ENCODE measurements at places on chromosomes 13 and 19.

- DNase-seq = no peak
Observed at GRCh38 chr13:112215871-112216270, 148.9 kb downstream of the SOX1 start.

DNA sequence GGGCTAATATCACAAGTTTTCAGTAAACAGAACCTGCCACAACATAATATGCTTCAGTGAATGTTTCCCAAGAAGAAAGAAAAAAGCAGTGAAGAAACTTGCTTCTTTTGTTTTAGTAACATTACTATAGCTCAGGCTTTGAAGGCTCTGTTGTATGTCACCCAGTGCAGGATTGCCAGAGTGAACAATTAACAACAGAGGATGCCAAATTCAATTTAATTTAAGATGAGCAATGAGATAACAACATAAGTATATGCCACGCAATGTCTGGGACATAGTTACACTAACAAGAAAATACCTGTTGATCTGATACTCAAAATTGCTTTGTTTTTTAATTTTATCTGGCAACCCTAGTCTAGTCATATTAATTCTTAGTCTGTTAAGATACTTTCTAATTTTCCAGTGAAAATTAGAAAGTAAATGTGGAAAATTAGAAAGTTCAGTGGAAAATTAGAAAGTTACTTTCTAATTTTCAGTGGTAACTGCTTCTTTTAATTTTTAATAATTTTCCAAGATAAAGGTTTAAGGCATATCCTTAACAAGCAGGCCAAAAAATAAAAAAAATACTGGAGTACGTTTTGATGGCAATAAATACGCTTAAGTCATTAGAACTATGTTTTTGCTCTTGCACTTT, 336.3 kb downstream of the SLITRK6 start:
- no peak for DNase-seq

DNA sequence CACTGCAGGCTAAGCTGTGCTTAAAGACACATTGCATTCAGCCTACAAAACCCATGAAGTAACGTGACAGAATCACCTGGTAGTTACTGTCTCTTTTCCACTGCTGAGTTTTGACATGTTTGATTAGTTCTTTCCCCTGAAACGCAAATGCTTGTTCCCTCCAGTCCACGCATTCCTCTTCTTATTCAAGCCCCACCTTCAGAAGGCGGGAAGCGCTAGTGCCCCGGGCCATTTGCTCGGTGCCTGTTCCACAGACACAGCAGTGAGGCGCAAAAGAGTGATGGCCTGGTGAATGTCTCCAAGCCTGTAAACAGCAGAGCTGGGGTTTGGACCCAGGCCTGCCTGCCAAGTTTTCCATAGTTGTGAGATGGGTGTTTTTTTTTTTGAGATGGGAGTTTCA, 10.9 kb downstream of the ACP4 start:
- no peak for DNase-seq

- no peak for DNase-seq
Observed at GRCh38 chr13:45847554-45848224, 3.9 kb downstream of the SIAH3 start.

DNA sequence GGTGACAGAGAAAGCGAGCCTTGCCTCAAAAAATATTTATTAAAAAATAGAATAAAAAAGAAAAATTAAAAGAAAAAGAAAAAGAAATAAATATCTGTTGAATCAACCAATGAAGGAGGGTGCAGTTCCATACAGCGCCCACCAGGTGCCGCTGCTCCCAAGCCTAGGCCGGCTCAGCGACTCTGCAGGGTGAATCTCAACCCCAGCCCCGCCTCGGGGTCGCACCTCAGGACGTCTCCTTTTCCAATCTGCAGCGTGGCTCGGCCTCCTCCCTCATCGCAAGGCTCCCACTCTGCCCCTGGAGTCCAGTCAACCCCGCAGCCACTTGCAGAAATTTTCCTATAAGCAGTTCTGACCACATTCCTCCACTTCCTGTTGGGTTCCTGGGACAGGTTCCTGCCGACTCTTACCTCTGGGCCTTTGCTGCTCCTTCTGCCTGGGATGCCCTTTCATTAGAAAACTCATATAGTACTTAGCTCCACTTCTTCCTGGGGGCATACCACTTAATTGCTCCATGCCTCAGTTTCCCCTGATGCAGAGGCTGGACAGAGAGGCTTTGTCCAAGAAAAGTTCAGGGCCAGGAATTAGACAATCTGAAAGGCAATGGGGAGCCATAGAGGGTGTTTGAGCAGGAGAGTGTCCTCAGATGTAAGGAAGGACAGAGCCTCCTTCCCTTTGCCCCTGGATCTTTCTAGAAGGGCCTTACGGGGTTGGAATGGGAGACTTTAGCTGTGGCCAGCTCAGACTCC, 24.3 kb downstream of the NFILZ start:
- DNase-seq = peak; percentile 53

DNA sequence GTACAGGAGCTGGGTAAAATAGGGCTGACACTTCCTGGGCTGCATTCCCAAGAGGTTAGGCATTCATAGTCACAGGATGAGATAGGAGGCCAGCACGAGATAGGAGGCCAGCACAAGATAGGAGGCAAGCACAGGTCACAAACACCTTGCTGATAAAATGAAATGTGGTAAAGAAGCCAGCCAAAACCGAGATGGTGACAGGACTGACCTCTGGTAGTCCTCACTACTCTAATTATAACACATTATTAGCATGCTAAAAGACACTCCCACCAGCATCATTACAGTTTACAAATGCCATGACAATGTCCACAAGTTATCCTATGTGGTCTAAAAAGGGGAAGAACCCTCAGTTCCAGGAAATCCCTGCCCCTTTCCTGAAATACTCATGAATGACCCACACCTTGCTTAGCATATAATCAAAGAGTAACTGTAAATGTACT, 20.9 kb upstream of the IGSF23 start:
- no peak for DNase-seq
